Left renal pelvis (tissue), 4 donors: ENCODE measurements at places on chromosomes 4 and X. TPM values are rescaled to one million over a fixed set of nuclear protein-coding genes. Genes with fewer than 3 reads are reported as not detected.
A peak's percentile ranks its signal among the peaks of the same experiment; 100 is the strongest.

CCKAR gene
- polyA plus RNA-seq = 0.10 TPM

CTSO gene
- polyA plus RNA-seq = 35.3 TPM

AREG gene
- polyA plus RNA-seq = not detected

PAGE2 gene
- not detected for polyA plus RNA-seq

XAGE1A gene
- polyA plus RNA-seq = not detected

AFF1 gene
- polyA plus RNA-seq = 51.3 TPM

PRDM5 gene
- polyA plus RNA-seq = 38.4 TPM

RGN gene
- 4.7 TPM for polyA plus RNA-seq

SPANXB1 gene
- not detected for polyA plus RNA-seq

TBX22 gene
- 3.8 TPM for polyA plus RNA-seq

- no peak for DNase-seq
Measured at GRCh38 chr4:114866901-114867670, 246.3 kb downstream of the NDST4 start.

DNA sequence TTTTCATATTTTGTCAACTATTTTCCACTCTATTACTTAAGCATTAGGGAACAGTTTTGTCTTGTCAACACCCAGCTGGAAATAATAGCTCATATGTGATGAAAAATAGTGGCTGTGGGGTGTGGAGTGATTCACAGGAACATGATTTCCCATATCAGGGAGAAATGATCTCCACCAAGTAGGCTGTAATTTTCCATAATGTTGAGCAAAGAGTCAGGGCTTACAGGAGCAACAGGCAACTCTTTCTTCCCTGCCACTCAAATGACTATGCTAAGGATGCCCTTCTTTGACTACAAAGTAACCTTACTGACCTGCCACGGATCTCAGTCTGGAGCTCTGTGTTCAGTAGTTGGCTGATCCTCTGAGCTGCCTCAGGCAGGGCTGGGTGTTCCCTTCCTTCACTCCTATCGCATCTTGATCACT lies 90.0 kb upstream of the GATB start:
- no peak for DNase-seq

DNA sequence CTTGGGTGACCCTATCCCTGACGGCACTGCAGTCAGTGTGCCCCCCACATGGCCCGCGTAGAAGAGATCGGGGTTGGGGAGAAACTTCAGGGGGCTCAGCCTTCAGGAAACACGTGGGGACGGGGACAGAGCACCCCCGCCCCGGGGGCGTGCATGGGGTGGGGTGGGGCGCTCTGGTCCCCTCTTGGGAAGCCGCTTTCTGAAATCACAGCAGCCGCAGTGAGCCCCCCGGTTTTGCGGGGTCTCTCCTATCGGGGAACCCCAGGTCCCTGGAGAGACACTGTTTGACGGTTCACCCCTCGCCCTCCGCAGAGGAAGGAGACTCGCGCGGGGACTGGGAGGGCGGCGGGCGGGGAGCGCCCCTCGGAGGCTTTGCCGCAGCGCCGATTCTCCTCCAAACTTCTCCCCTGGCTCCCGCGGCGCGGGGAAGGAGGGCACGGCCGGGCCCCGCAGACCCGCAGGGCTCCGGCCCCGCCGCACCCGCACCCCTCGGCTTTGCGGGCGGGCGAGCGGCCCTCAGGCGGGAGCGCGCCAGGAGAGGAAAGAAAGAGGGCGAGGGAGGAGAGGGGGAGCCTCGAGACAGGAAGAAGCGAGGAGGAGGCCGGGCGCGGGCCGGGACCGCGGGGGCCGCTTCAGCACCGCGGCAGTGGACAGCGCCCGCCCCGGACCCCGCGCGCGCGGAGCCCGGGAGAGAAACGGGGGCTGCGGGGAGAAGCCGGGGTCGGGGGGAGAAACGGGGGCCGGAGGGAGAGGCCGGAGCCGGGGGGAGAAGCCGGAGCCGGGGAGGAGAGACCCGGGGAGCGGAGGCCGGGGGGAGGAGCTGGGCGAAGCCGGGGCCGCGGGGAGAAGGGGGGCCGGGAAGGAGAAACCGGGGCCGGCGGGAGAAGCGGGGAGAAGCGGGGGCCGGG lies 612 bp downstream of the CPLX1 start:
- peak; percentile 40 for DNase-seq

DNA sequence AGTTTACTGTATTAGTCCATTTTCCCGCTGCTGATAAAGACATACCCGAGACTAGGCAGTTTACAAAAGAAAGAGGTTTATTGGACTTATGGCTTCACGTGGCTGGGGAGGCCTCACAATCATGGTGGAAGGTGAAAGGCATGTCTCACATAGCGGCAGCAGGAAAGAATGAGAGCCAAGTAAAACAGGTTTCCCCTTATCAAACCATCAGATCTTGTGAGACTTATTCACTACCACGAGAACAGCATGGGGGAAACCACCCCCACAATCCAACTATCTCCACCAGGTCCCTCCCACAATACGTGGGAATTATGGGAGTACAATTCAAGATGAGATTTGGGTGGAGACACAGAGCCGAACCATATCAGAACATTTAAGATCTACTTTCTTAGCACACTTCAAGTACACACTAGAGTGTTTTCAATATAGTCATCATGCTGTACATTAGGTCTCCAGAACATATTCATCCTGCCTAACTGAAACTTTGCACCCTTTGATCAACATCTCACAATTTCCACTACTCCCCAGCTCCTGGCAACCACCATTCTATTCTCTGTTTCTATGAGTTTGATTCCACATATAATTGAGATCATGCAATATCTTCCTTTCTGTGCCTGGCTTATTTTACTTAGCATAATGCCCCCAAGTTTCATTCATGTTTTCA lies 341.0 kb downstream of the ARHGAP24 start:
- no peak for DNase-seq

- no peak for DNase-seq
Measured at GRCh38 chrX:11756354-11757318, 1.4 kb upstream of the MSL3 start.

DNA sequence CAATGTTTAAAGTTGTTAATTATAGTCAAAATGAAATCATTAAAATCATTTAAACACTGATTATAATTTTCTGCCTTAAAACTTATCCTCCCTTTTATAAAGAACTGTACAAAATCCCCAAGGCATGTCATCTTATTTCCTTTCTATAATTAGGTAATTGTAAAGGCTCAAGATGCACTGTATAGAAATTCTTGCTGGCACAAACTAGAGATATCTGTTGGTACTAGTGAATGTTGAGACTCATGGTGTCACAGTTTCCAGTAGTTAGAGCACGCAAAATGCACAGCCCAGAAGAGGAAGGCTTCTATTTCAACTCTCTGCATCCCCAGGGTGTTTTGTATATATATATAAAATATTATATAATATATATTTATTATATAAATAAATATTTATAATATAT lies 22.7 kb upstream of the PLA2G12A start:
- no peak for DNase-seq

- no peak for DNase-seq
Measured at GRCh38 chrX:10083809-10084208, 73.0 kb upstream of the CLCN4 start.

GRCh38 chr4:55993994-55994663 lies 45.4 kb downstream of the CEP135 start:
- DNase-seq = no peak

DNA sequence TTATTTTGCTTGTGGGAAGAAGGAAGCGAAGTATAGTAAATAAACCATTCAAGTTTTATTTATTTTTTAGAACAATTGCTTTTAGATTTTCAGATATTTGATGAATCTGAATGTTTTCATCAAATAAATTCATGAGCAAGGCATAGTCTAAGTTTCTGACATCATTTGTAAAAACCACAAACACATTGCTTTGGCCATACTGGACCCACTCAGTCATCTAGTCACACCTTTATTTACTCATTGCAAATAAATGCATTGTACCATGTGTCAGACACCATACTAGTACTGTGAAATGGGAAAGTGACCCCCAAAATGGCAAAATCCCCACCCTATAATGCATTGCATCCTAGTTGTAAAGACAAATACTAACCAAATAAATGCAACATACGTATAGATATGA lies 449.1 kb upstream of the SMIM31 start:
- no peak for DNase-seq

DNA sequence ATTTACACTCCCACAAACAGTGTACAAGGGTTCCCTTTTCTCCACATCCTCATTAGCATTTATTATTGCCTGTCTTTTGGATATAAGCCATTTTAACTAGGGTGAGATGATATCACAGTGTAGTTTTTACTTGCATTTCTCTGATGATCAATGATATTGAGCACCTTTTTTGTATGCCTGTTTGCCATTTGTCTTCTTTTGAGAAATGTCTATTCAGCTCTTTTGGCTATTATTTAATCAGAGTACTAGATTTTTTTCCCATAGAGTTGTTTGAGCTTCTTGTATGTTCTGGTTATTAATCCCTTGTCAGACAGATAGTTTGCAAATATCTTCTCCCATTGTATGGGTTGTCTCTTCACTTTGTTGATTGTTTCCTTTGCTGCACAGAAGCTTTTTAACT lies 190.6 kb downstream of the MAGEB17 start:
- DNase-seq = no peak

- DNase-seq = no peak
Measured at GRCh38 chr4:143199503-143199902, 14.8 kb downstream of the USP38 start.

DNA sequence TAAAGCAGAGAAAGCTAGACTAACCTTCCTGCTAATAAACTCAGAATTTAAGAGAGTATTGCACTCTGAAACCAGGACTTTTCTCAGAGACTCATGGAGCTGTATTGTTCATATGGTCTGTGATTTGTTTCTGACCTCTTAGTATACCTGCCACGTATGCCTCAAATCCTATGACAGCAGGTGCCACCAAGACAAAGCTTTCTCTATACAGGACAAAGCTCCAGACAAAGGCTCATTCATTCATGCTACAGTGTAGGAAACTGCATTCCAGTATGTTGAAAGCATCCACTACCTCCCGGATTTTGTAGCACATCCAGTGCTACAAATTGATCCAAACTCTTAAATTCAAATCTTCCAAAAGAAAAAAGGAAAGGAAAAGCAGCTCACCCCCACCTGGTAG lies 178.3 kb downstream of the CHIC2 start:
- no peak for DNase-seq

DNA sequence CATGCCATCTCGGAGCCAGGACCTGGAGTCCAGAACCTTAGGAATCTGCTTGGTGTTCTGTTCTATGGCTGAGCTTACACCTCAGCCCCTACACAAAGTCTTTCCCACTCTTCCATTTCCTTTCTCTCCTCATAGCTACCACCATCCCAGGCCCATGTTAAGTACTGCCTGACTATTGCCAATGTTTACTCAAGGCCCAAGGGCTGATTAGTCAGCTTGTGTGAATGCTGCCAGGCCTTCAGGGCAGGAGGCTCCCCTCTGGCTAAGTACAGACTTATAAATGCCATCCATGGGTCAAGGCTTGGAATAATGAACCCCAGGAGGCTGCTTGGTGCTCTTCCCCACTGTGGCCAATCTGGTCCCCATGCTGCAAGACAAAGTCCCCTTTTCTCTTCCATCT lies 411.6 kb upstream of the MAGEB18 start:
- no peak for DNase-seq

DNA sequence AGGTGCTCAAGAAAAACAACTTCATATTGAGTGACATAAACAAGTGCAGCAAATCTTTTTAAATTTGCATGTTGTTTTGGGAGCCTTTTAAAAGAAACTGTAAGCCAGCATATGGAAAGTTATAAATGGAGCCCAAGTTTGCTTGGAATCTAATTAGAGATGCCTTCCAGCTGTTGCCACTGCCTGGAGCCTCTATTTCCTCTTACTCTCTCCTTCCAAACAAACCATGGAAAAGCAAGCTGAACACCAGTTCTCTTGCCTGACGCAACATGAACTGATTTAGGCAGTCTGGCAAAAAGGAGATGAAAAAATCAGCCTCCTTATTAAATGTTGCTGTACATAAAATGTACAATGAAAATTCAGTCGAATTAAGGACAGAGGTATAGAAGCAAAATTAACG lies 21.5 kb downstream of the ARSJ start:
- DNase-seq = no peak

- DNase-seq = no peak
Measured at GRCh38 chrX:96551322-96551872, 133.2 kb upstream of the DIAPH2 start.

- no peak for DNase-seq
Measured at GRCh38 chr4:110639207-110640090, 16.6 kb upstream of the PITX2 start.

DNA sequence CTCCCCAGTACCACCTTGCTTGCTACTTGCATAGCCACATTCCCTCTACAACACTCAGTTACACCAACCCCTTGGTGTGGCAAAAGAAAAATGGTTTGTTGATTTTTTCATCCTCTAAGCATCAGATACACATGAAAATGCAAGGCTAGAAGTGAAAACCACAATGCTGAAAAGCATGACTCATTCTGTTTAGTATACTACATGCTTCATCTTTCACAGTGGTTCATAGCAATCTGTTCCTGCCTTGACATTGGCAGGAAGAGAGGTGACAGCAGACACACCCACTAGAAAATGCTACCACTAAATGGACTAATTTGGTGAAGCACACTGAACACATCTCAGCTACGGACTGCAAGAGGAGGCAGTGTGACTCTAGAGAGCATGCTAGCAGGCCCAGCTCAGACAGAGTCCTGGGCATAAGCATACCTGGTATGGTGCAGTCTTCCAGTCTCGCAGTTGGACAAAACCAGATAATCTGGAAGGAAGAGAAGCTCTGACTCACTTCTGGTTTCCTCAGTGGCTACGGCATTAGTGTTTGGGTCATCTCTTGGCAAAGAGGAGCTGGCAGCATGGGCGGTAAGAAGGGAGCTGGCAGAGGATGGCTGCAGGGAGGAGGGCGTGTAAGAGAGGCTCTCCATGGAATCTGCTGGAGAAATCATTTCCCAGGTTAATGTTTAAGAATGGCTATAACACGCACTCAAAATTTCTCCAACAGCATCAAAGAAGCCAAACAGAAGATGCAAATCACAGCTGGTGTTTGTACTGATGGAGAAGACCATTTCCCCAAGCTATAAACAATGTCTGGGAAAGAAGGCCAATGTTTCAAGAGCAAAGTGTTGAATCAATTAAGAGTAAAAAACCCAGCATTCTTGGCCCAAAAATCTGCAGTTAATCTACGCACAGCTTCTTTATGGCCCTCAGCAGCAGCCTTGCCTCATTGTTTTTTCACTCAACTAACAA lies 37.8 kb downstream of the GAB3 start:
- DNase-seq = no peak

DNA sequence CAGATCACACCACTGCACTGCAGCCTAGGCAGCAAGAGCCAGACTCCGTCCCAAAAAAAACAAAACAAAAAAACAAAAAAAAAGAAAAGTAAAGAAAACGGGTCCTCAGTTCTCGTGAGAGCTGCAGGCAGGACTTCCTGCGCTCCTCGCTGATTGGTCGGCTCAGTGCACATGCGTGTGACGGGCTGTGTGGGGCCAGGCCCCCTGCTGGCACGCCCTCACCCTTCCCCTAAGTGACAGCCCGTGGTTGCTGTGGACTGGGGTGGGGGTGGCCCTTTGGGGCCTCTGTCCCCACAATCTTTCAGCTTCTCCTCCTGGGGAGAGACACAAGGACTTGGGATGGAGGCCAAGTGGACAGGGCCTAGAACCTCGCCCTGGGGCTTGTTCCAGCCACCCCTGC lies at the start of gene FAM9B:
Gene FAM9B (minus strand): TSS at position 139 of the 400 bp plus-strand sequence. CDS start 1,141 bp downstream, outside the sequence.
- DNase-seq = no peak
